Effector CD8-positive, alpha-beta T cell (primary cell): ENCODE measurements at places on chromosomes 2 and 18.

GRCh38 chr2:12032975-12033374, 286.5 kb downstream of the LPIN1 start:
- DNase-seq = no peak

DNA sequence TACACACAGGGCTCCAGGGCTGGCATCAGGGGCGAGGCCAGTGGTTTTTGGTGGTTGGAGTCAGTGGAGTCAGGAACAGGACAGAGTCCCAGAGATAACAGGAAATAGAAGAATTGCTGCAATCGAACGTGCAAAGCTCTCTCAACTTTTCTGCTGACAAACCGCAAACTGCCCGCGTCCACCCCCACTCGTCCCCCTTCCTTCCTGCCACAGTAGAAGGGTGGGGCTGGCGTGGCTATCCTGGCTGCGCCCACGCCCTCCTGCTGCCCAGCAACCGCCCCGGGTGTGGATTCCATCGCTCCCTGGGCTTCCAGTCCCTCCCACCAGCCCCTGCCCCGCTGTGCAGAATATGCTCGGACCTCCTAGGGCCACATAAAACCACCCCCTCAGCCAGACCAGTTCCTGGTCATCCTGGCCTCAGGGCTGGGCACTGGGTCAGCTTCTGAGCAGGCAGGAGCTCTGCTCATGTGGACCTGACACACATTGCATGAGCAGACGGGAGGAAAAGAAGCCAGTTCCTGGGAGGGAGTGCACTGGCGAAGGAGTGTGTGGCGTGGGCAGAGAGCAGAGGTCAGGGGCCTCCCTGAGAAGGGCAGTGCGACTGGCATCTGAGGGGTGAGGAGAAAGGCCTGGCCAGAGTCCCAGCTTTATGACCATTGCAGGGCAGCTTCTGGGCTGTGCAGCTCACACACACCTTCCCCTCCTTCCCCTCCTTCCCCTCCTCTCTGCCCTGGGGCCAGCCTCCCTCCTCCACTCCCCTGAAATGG, 85.4 kb upstream of the ATG16L1 start:
- no peak for DNase-seq

DNA sequence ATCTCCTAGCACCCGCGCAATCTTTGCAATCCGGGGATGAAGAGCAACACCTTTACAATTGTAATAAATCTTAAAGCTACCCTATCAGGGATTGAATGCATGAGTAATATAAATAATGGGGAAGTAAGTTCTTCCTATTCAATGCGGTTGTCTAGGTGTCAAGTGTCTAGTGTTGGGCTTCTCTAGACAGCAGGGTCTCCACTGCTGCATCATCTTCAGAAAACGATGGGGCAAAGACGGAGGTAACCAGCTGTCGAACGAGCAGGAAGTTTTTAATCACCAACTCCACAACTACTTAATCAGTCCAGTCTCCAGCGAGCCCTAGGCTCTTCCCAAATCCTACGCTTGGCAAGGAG, 573 bp downstream of the STAM2 start:
- DNase-seq = no peak

DNA sequence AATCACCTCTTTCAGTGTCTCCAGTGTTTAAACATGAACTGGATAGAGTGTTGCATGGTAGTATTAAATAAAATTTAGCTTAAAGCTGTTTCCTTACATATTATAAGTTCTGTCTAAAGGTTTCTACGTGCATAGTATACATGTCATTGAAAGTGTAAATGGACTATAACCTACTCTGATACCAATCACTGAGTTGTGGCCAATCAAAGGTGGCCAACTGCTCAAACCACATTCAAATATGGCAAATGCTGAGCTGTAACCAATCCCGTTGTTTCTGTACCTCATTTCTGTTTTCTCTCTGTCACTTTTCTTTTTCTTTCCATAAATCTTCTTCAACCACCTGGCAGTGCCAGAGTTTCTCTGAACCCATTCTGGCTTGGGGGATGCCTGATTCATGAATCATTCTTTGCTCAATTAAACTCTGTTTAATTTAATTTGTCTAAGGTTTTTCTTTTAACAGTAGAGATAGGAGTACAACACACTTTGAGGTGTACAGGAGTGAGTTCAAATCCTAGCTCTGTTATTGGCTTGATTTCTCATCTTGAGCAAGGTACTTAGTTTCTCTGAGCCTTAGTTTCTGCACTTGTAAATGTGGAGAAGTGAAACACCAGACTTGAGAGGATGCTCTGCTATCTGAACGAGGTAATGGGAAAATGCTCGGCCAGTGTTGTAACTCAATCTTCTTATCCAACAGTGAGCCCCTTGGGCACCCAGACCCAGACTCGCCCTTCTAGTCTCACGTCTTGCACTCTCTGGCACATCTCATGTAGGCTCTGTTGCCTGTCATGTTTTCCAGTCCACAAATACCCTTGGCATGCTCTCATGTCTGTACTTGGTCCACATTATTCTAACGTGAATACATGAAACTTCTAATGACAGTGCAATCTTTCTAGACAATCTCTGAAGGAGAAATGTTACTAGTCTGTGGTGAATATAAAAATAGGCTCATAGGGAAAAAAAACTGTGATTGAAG, 228.0 kb downstream of the PIK3C3 start:
- no peak for DNase-seq

GRCh38 chr2:102356381-102356712, 751 bp downstream of the IL18R1 start:
- DNase-seq = no peak

GRCh38 chr2:139911160-139911559, 1131.0 kb upstream of the NXPH2 start:
- no peak for DNase-seq

GRCh38 chr18:73577365-73577764, 570.3 kb downstream of the FBXO15 start:
- DNase-seq = no peak

- no peak for DNase-seq
Observed at GRCh38 chr2:121588357-121588756, 57.7 kb downstream of the RNU4ATAC start.

- no peak for DNase-seq
Observed at GRCh38 chr2:232901736-232902578, 31.9 kb downstream of the SNORC start.

GRCh38 chr18:74331404-74331803, 15.8 kb downstream of the C18orf63 start:
- DNase-seq = no peak

- no peak for DNase-seq
Observed at GRCh38 chr2:66579186-66580126, 144.5 kb downstream of the MEIS1 start.

DNA sequence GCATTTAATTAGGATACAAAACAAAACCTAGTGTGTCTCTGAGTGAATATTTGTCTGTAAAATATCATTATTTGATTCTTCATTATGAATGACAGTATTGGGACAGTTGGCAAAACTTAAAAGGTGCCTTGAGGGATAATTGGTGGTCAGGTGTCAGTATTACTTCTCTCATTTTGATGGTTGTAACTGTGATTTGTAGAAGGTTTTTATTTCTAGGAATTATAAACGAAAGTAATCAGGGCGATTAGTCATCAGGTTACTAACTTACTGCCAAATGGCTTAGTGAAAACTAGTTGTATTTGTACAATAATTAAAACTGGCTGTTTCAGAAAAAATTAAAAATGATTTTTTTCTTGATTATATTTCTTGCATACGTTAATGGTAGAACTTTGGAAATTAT, 117.6 kb downstream of the BIRC6 start:
- DNase-seq = no peak

DNA sequence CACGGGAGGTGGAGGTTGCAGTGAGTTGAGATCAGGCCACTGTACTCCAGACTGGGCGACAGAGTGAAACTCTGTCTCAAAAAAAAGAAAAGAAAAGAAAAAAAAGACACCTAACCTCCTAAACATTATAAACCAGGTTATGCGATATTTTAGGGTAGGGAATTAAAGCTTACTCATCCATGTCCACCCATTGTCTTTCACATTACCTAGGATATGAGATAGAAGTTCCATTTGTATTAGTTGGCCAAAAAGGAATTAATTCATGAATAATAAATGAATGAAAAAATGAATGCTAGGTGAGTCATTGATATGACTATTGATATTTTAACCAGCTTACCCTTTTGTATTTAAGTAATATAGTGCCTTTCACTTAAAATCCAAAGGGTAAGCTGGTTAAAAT, 132.9 kb downstream of the FAM161A start:
- DNase-seq = no peak

- DNase-seq = no peak
Observed at GRCh38 chr18:37175727-37176620, 347.0 kb downstream of the KIAA1328 start.

DNA sequence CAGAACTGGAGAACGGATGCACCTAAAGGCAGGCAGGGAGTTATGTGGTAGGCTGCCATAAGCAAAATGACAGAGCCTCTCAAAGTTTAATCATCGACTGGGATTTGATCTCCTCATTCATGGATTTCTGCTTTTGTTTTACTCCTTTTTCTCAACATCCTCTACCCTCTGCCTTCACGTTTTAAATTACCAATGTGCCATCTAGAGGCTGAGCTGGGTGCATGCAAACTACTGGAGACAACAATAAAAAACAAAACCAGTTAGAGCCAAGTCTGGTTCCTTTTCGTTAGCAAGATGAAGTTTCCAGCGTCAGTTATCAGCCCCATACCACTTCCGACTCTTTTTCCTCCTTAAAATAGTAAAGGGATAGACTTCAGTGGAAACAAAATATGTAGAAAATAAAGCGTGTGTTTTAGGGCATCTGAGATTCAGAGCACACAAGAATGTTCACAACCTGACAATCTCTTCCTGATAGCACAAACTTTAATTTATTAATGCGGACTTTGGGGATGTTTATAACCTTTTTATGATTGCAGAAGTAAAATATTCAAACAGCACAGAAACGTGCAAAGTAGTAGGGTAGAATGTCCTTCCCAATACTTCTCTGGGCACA, 117.0 kb downstream of the LAMA1 start:
- no peak for DNase-seq

DNA sequence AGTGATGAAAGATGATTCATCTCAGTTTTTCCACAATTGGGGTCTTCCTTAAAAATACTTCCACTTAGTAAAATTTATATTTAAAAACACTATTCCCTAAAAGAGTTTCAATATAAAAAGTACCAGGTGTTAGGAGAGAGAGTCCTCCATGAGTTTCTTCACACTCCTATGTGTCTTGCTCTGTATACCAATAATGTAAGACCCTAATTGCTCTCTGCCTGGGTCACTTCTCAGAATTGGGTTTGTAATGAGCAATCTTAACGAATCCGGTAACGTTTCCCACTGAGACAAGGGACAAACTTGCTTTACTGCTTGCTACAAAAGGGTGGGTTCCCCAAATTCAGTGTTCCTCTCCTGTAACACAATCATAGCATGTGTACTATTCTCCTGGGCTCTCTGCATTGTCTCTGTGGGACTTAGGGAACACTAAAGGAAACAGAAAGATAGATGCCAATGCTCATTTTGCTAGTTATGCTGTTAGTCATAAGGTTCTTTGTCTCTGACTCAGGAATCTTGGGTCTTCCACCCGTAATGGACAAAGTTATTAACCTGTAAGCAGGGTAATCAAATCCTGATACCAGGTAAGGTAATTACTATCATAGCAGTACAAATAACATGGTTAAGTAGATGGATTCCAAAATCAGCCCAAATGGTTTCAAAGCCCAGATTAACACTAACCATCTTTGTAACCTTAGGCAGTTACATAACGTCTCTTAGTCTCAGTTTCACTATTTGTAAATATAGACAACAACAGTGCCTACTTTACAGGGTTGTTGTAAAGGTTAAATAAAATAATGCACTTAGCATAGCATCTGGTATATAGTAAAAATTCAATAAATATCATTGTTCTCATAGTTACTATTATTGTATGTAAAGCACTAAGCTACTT, 46.3 kb downstream of the ITSN2 start:
- no peak for DNase-seq

DNA sequence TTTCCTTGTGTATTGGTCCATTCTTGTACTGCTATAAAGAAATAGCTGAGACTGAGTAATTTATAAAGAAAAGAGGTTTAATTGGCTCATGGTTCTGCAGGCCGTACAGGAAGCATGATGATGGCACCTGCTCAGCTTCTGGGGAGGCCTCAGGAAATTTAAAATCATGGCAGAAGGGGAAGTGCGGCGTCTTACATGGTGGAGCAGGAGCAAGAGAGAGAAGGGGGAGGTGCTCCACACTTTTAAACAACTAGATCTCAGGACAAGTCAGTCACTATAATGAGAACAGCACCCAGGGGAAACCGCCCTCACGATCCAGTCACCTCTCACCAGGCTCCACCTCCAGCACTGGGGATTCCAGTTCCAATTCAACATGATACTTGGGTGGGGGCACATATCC, 54.3 kb downstream of the MSH2 start:
- DNase-seq = no peak

- DNase-seq = no peak
Observed at GRCh38 chr18:9627642-9628041, 13.3 kb upstream of the PPP4R1 start.

GRCh38 chr2:1995987-1996386, 251.7 kb upstream of the PXDN start:
- no peak for DNase-seq

DNA sequence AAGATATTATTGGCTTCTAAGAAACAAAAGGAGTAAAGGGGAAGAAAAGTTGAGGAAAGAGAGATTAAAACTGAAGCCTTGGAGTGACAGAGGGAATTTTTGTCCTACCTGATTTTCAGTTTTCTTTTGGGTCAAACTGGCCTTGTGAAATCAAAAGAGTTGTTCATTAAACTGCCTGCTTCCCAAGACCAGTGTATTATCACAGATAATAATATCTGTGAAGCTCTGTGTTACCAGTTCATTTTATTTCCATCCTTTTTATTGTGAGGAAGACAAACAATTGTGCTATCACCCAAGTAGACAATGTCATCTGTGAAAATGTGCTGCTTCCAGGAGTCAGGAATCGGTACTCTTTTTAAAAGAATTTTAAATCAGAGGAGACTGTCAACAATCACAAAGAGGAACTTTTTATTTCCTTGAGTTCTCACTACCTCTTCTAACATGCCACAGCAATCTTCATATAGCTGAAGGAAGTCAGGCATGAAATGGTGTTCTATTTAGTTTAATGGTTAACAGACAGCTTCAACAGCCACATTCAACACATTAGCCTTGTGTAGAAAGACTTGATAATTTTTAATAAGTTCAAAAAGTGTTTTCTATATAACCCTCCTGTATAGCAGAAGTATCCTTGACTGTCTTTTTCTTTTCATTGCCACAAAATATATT, 554.8 kb downstream of the PIK3C3 start:
- DNase-seq = no peak

GRCh38 chr2:21310493-21310892, 186.7 kb downstream of the TDRD15 start:
- DNase-seq = no peak

DNA sequence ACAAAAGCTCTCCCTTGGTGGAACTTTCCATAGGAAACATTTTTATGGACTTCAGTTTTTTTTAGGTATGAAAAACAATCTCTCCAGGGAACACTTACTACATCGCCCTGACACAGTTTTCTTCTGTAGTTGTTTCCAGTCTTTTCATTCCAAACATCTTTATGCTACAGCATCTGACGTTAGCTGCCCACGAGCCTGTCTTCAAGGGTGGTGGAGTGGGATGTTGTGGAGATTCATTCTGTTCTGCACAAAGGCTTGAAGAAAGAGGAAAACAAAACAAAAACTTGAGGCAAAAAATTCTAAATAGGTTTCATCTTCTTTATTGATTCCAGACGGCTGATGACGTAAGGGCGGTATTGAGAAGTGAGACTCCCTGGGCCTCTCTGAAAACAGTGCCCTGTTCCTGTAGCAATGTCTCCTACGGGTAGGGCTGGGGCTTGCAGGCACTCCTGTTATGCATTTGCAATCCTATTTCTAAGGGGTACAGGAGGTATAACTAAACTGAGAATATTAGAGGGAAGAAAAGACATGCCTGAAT, 375.0 kb downstream of the RNF144A start:
- no peak for DNase-seq

GRCh38 chr2:62443886-62444285, 62.1 kb downstream of the TMEM17 start:
- no peak for DNase-seq

- DNase-seq = no peak
Observed at GRCh38 chr2:110848519-110849030, 116.2 kb downstream of the ACOXL start.
